Activated naive CD4-positive, alpha-beta T cell treated with anti-CD3 and anti-CD28 coated beads, Interleukin-2, amount 10 ng/mL, durations not matched to agents 7 days and 5 days (primary cell): ENCODE measurements at places on chromosomes 3 and 15.
A peak's percentile ranks its signal among the peaks of the same experiment; 100 is the strongest.

DNA sequence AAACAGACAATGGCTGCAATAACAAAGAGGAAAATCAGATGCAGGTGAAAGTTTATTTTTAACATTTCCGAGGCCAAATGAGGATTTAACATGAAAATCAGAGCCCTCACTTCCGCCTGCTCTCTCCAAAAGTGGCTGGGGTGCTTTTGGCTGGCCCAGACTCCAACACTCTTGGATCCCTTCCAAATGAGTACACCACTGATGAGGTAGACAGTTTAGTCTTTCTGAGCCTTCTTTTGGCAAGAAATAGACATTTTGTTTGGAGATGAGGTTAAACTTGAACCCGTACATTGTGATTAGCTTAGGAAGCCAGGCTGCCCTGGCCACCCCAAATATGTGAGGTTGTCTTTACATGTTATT is 51.0 kb upstream of the TRA2B start:
- DNase-seq: no peak

- no peak for DNase-seq
Measured at GRCh38 chr3:61796088-61796680, 234.8 kb downstream of the PTPRG start.

GRCh38 chr15:70701891-70702568 is 61.3 kb downstream of the UACA start:
- no peak for DNase-seq

DNA sequence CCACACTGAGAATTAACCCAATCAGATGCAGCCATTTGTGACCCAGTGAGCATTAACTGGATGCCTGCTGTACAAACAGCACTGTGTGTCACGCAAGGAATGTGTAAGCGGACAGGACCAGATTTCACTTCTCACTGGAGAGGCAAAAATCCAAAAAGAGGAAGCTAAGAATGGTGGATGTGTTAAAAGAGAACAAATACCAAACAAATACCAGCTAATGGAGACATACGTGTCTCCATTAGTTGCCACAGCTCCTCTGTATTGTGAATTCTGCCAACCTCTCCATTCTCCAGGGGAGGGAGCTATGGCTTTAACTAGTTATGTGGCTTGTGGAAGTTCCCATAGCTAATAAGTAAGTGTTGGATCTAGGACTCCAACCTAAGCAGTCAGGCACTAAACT is 2.6 kb downstream of the LTF start:
- DNase-seq: no peak

- DNase-seq: no peak
Measured at GRCh38 chr15:92326236-92326635, 67.4 kb upstream of the ST8SIA2 start.

- no peak for DNase-seq
Measured at GRCh38 chr3:139310474-139310933, 33.3 kb upstream of the MRPS22 start.

DNA sequence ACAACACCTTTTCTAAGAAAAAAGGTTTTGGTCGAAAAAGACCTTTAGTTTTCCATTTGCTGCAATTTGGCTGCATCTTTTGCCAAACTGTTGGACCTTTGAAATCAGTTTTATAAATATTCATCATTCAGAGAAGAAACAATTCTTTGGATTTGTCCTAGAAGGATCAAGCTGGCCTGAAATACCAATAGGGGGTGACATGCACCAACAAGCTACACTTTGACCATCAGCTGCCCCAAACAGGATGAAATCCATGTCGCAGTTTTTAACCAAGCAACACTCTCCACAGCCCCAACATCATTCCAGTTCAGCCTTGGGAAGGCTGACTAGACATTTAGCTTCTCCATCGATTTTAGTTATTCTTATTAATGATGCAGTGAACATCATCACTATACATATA is 9.8 kb downstream of the RPL15 start:
- DNase-seq: no peak

- DNase-seq: peak; percentile 27
Measured at GRCh38 chr3:161560008-161560637, 63.5 kb downstream of the OTOL1 start.

DNA sequence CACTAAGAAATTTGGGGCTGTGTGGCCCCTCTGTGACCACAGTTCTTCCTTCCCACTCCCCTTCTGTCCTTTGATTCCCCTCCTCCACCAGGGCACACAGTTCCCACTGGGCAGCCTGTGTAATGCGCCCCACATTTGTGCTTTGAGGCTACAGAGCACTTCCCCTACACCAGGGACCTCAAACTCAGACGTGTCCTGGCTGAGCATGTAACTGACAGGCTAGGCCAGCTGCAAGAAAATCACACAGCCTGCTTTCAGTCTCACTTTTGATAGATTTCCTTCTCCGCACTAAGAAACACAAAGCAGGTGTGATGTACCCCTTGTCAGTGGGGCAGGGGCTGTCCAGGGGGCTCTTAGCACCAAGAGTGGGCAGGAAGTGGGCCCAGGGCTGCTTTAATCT is 29.6 kb downstream of the PRKCD start:
- DNase-seq: no peak

GRCh38 chr15:90618330-90619125 is 88.8 kb downstream of the CRTC3 start:
- DNase-seq: no peak

DNA sequence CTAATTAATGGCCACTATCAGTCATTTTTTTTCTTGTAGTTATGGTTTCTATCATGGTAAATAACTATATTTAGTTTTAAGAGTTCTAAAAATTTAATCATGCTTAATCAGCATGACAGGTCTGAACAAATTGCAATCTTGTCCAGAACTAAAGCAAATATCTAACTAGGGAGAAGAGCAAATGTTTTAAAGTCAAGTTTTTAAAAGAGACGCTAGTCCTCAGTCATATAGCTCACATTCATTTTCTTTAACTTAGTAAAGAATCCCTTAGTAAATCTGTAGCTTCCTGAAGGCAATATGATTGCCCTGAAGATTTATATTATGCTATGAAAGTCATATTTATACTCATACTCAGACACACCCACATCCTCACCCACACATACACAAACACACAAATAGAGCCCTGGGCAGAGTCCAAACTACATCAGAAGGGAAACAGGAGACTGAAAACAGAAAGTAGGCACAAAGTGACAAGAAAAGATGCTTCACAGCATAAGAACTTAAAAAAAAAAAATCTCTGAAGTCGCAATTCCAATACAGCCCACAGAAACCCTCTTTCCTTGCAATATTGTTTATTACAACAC is 1149.1 kb downstream of the SI start:
- no peak for DNase-seq

DNA sequence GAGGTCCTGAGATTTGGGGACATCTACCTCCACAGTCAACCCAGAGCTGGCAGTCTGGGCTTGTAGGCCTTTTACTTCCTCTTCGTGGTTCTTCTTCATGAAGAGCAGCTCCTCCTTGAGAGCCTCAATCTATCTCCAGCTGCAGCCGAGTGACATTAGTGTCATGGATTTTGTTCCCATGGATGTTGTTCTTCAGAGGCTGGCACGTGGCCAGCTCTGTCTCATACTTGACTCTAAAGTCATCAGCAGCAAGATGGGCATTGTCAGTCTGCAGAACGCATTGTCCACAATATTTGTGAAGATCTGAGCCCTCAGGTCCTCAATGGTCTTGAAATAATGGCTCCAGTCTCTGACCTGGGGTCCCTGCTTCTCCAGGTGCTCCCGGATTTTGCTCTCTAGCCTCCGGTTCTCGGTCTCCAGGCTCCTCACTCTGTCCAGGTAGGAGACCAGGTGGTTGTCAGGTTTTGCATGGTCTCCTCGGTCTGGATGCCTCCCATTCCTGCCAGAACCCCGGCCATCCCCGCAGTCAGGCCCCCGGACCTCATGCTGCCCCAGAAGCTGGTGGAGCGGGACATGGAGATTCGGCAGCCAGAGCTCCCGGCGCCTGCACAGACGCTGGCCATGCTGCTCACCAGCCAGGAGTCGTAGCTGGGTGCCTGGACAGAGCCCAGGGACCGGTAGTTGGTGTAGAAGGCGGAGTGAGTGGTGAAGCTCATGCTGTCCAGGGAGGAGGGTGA is 3.4 kb upstream of the CCNL1 start:
- no peak for DNase-seq

GRCh38 chr3:150800722-150801121 is 37.8 kb upstream of the SIAH2 start:
- DNase-seq: no peak

DNA sequence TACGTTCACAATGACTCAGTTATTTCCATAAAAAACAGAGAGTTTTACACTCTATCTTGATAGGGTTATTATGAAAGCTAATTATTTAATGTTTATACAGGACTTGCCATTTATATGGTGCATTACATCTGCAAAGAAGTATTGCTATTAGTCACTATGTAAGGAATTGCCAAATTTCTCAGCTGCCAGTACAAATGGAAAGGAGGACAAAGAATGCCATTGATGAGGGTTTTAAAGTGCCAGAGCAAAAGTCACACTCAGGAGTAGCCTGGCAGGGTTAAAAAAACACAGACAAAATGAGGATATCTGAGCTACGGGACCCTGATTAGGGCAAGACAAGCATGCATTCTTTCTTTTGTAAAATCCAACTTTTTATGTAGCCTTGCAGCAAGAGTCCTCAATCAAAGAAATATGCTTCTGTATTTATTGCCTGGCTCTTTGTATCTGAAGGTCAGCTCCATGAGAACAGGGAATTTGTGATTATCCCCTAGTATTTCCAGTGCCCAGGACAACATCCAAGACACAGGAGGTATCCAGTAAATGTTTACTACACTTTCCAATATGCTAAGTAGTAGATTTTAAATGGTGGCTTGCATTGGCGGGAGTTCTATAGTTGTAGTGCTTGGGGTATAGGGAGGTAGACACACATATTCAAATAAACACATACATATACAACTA is 1013.6 kb downstream of the ROBO1 start:
- DNase-seq: no peak

- DNase-seq: no peak
Measured at GRCh38 chr3:131716007-131716406, 213.2 kb upstream of the MRPL3 start.

DNA sequence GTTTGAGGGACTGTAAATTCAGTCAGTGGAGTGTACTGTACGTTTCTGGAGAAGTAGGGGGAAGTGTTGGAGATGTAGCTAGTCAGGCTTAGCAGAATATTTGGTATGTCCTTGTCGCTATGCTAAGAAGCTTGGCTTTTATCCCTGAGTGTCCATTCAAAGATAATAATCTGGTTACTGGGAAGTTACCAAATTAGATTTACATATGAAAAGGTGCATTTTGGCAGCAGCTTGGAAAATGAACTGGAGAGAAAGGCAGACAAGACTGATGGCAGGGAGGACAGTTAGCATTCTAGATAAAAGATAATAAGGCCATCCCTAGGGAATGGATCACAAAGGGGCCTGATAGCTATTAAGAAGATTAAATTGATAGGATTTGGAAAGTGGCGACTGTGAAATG is 58.7 kb downstream of the P2RY1 start:
- no peak for DNase-seq

DNA sequence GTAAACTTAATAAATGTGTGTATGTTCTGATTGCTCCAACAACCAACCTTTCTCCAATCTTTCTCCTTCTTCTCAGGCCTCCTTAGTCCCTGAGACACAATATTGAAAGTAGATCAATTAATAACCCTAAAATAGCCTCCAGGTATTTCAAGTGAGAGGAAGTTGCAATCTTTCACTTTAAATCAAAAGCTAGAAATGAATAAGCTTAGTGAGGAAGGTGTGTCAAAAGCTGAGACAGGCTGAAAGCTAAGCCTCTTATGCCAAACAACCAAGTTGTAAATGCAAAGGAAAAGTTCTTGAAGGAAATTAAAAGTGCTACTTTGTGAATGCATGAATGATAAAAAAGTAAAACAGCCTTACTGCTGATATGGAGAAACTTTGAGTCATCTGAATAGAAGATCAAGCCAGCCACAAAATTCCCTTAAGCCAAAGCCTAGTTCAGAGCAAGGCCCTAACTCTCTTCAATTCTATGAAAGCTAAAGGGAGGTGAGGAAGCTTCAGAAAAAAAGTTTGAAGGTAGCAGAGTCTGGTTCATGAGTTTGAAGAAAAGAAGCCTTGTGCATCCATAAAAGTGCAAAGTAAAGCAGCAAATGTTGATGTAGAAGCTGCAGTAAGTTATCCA is 38.6 kb downstream of the CCDC80 start:
- no peak for DNase-seq

GRCh38 chr3:151998744-151999143 is 125.3 kb downstream of the SUCNR1 start:
- no peak for DNase-seq

DNA sequence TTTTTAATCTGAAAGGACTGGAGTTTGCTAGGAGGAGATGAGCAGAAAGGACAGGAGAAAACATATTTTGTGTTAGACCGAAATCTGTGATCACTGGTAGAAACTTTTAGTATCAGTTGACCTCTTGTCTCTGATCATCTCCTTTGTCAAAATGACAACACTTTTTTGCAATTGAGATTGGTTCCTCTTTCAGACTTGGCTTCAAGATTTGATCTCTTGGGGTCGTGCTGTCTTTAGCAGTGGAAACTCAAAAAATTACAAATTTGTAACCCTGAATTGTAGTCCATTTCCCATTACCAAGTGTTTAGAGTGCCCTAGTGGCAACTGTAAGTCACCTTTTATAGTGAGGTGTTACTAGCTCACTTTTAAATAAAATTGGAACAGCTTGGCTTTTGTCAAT is 107.4 kb downstream of the KLHL25 start:
- no peak for DNase-seq

GRCh38 chr15:39188930-39189329 is 391.9 kb upstream of the THBS1 start:
- no peak for DNase-seq

GRCh38 chr15:52415628-52416027 is 113.1 kb downstream of the MYO5A start:
- no peak for DNase-seq

DNA sequence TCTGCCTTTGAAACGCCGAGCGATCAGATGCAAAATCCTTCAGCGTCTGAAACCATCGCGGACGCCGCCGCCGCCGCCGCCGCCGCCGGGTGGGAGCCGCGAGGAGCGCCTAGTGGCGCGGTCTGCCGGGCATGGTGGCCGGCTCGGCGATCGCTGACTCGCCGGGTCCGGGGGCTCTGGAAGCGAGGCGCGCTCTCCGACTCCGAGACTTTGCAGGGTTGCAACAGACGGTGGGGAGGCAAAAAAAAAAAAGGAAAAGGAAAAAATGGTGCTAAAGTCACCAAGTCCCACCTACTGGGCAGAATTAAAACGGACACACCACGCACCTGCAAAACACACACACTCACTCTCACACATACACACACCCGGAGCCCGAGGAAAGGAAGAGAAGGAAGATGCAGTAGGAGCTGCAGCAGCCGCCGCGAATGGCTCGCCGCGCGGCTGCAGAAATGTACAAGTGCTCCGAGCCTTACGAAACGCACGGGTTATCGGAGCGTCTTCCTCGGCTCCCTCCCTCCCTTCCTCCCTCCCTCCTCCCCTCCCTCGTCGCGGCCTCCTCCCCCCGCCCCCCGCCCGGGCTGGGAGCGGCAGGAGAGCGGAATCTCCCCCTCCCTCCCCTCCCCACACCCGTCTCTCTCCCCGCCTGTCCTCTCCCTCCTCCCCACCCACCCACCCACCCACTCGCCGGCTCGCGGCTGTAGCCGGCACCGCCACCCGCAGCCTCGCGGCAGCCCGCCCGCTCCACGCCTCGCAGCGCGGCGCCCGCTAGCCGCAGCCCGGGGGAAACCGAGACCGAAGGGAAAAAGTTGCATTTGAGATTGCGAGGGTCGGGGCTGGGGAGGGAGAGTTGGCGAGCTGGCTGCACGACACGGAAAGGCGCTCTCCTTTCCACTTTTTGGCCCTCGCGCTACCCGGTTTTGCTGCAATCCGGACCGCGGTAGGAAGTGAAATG is at the start of gene NTRK3:
Gene NTRK3 (minus strand): TSS at position 461 of the 952 bp plus-strand sequence. CDS start 586 bp downstream, outside the sequence.
- peak; percentile 38 for DNase-seq

- DNase-seq: no peak
Measured at GRCh38 chr15:58919232-58919631, 14.2 kb downstream of the SLTM start.
